ENCODE measurements at places on chromosomes 6 and 20.

- no peak overlapping the region for H3K4me3 ChIP-seq
- H3K36me3 ChIP-seq, result no peaks in the 10 kb centered on the region
- no peak overlapping the region for H3K27ac ChIP-seq
- no peaks in the 10 kb centered on the region for H3K4me1 ChIP-seq
- DNase-seq, result no peak
- no peaks in the 10 kb centered on the region for H3K27me3 ChIP-seq
These were observed 537.2 kb downstream of the PKHD1 start for GRCh38 chr6:51550243-51550642.

DNA sequence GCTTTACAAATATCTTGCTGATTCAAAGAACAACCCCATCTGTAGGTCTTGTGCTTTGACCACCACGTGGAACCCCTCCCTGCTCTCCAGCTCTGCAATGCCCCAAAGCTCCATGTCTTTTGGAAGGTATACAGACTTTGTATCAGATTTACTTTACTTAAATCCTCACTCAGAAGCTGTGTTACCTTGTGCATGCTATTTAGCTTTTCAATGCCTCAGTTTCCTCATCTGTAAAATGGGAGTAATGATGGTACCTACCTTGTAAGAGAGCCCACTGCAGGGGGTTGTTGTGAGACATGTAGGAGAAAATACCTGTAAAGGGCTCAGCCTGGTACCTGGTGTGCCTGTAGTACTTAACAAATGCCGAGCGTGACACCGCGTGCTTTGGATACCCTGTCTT, 200.2 kb upstream of the CHD6 start:
- H3K27ac ChIP-seq, result no peak overlapping the region
- H3K4me3 ChIP-seq, result no peak overlapping the region
- no peaks in the 10 kb centered on the region for H3K27me3 ChIP-seq

GRCh38 chr6:144882425-144882824, 597.3 kb downstream of the UTRN start:
- no peak overlapping the region for H3K27ac ChIP-seq
- no peaks in the 10 kb centered on the region for H3K27me3 ChIP-seq
- H3K4me3 ChIP-seq, result no peak overlapping the region
- H3K4me1 ChIP-seq, result peaks cover 3% of the 10 kb centered on the region
- DNase-seq, result no peak
- H3K36me3 ChIP-seq, result no peaks in the 10 kb centered on the region

DNA sequence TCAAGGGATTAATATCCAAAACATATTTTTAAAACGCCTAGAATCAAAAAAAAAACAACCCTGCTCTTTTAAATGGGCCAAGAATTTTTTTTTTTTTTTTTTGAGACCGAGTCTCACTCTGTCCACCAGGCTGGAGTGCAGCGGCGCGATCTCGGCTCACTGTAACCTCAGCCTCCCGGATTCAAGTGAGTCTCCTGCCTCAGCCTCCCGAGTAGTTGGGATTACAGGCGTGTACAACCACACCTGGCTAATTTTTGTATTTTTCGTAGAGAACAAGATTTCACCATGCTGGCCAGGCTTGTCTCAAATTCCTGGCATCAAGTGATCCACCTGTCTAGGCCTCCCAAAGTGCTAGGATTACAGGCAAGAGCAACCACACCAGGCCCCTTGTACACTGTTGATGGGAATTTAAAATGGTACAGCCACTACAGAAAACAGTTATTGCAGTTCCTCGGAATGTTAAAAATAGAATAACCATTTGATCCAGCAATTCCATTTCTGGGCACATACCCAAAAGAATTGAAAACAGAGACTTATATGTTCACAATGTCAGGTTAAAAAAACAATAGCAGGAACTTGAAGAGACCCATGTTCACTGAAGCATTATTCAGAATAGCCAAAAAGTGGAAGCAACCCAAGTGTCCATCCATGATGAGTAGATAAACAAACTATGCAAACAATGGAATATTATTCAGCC, 3.1 kb upstream of the MYL9 start:
- no peak overlapping the region for H3K4me3 ChIP-seq
- H3K4me1 ChIP-seq, result peaks cover 5% of the 10 kb centered on the region
- no peak overlapping the region for H3K27ac ChIP-seq
- H3K27me3 ChIP-seq, result no peaks in the 10 kb centered on the region
- no peak for DNase-seq

GRCh38 chr6:33914645-33915044, 110.8 kb upstream of the MLN start:
- no peaks in the 10 kb centered on the region for H3K27me3 ChIP-seq
- H3K27ac ChIP-seq, result no peak overlapping the region
- H3K36me3 ChIP-seq, result no peaks in the 10 kb centered on the region
- H3K4me3 ChIP-seq, result no peak overlapping the region
- DNase-seq, result no peak

DNA sequence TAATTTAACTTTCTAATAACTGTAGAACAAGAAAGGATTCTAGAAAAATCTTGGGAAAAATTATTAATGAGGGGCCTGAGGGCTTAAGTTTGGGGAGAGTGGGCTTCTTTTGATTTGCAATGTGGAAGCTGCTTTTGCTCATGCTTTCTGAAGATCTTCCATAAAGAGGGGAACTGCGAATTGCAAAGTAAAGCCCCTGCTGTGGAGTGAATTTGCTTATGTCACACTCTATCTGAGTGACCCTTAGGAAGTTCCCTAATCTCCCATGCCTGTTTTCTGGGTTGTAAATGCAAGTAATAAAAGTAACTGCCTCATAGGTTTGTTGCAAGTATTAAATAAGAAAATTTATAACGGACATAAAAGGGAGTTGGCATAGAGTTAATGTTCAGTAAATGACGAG, 301.2 kb downstream of the PLCB1 start:
- H3K27me3 ChIP-seq, result no peaks in the 10 kb centered on the region
- H3K27ac ChIP-seq, result no peak overlapping the region
- H3K4me3 ChIP-seq, result no peak overlapping the region
- DNase-seq, result no peak
- H3K4me1 ChIP-seq, result no peaks in the 10 kb centered on the region
- no peaks in the 10 kb centered on the region for H3K36me3 ChIP-seq

DNA sequence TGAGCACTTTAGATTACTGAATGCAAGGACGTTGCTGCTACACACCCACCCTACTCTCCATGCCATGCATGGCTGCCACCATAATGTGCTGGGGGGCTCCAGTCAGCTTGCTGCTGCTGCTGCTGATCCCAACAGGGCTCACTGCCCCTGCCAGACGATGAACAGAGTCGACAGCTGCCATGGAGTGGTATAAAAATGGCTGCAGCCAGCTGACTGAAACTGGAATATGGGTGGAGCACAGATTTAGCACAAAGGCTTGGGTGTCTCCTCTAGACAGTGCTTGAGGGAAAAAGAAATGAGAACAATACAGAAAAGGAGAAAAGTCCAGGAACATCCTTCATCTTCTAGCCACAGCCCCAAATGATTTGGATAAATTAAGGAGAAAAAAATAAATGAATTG, 150.7 kb downstream of the PDSS2 start:
- H3K4me1 ChIP-seq, result no peaks in the 10 kb centered on the region
- H3K27me3 ChIP-seq, result no peaks in the 10 kb centered on the region
- H3K36me3 ChIP-seq, result no peaks in the 10 kb centered on the region
- H3K27ac ChIP-seq, result no peak overlapping the region
- no peak overlapping the region for H3K4me3 ChIP-seq

DNA sequence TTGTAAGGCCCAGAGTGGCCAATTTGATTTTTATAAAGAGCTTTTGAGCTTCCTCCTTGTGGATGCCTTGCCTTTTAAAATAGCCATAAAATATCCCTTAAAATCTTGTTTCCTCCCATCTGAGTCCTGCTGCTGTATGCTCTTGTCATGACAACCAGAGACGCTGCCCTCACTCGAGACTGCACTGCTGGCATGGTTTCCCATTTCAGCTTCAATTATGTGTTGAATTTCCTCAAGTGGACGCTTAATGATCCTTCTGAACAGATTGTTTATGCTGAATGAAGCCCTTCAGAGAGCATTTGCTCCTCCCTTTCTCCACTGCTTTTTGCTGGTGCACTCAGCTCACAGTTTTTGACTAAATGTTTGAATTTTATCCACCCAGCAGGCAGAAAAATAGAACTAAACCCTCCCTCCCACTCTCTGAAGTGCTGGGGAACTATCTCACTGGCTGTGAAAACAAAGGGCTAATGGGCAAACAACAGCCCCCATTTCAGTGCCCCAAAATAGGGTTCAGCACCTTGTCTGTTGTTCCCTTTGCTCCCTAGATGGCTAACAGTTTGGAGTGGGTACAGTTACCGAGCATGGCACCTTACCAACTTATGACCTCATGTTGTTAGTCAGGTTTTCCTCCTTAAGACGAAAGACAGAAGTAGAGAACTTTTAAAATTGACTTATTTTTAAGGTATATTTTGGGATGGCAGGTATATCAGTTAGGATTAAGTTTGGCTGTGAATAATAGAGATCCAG, 45.5 kb upstream of the RNF8 start:
- DNase-seq, result no peak
- no peaks in the 10 kb centered on the region for H3K27me3 ChIP-seq
- no peaks in the 10 kb centered on the region for H3K36me3 ChIP-seq
- no peak overlapping the region for H3K4me3 ChIP-seq

- no peak for DNase-seq
- H3K4me3 ChIP-seq, result no peak overlapping the region
- H3K27ac ChIP-seq, result no peak overlapping the region
- no peaks in the 10 kb centered on the region for H3K4me1 ChIP-seq
These were observed 24.6 kb upstream of the BMP6 start for GRCh38 chr6:7701212-7701834.

DNA sequence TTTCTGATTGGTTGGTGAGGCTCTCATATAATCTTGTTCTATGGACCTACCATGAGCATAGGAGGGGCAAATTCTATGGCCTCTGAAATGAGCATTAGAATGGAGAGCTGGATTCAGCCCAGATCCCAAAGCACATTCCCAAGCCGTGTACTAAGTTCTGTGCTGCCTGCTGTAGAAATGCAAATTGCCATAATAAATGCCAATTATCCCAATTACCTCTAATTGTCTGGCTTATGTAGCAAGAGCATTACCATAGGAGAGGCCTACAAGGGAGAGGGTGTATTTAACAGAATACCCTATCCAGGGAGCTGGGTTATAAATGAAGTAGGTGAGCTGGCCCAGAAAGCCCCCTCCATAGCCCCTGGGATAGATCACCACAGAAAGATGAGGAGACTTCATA, 126.8 kb downstream of the LRFN2 start:
- no peak overlapping the region for H3K27ac ChIP-seq
- H3K4me1 ChIP-seq, result no peaks in the 10 kb centered on the region
- no peak overlapping the region for H3K4me3 ChIP-seq
- H3K27me3 ChIP-seq, result no peaks in the 10 kb centered on the region
- DNase-seq, result no peak
- H3K36me3 ChIP-seq, result no peaks in the 10 kb centered on the region

DNA sequence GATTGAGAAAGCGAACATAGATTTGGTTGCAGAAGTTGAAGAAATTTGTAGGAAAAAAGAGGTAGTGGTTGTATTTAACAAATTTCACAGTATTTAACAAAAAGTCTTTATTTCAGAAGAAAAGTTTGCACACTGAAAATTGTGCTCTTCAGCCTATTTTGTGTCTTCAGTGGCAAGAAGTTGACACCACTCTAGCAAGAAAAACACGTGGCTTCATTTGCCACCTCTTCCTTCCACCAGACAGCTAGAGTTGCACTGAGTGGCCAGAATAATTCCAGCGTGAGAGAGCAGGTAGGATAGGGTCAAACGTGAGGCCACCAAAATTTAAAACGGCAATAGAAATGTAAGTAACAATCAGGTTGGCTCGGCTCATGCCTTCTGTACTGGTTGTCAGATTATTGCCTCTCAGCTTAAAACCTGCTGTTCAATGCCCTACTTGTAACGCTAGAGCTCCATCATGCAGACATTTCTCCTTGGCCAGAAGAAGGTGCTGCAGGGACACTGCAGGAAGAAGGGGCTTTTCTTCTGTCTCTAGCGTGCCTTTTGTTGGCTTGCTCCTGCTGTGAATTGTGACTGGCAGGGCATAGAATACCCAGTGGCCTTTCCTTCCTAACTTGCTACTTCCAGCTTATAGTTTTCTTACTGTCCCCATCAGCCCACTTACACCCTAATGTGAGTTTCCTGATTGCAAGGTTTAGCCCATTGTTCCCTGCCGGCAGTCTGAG, 12.1 kb downstream of the TRAPPC3L start:
- peaks cover 42% of the 10 kb centered on the region for H3K27me3 ChIP-seq
- H3K4me1 ChIP-seq, result no peaks in the 10 kb centered on the region
- H3K4me3 ChIP-seq, result no peak overlapping the region
- no peaks in the 10 kb centered on the region for H3K36me3 ChIP-seq
- DNase-seq, result no peak

DNA sequence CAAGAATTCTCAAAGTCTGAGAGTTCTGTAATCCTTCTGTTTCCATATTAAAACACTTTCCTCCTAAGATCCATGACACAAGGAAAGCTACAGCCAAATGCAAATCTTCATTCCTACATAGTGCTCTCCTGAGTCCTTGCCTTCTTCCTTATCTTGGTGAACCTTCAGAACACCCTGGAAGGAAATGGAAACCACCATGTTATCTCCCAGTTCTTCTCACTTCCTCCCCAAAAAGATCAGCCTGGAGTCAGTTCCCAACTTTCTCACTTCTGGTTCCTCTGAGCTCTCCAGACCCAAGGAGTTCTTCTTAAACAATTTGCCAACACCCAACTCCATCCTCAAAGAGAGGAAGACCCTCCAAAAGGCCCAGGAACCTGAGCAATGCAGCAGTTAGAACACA, 193.3 kb upstream of the CCN2 start:
- no peaks in the 10 kb centered on the region for H3K36me3 ChIP-seq
- no peak overlapping the region for H3K27ac ChIP-seq
- H3K27me3 ChIP-seq, result no peaks in the 10 kb centered on the region
- H3K4me3 ChIP-seq, result no peak overlapping the region
- no peaks in the 10 kb centered on the region for H3K4me1 ChIP-seq

DNA sequence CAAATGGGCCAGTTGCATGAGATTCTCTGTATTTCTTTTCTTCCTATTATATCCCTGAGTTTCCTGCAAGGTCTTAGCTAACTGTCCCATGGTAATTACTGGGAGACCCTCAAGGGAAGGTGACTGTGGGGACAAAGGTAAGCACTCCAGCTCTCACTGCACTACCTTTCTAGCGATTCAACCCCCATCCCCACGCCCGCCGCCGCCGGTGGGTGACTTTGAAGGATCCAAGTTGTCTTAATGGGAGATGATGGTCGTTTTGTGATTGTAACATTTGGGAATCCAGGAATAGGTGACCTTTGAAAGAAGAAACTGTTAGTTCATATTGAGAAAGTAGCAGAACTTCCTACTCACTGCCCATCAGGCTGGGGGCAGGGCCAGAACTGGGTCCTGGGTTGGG, 265.5 kb downstream of the LRFN2 start:
- no peaks in the 10 kb centered on the region for H3K36me3 ChIP-seq
- H3K4me1 ChIP-seq, result no peaks in the 10 kb centered on the region

- H3K4me1 ChIP-seq, result peaks cover 17% of the 10 kb centered on the region
- no peak for DNase-seq
- no peaks in the 10 kb centered on the region for H3K27me3 ChIP-seq
- H3K36me3 ChIP-seq, result no peaks in the 10 kb centered on the region
- H3K4me3 ChIP-seq, result no peak overlapping the region
These were observed 56.6 kb downstream of the SYTL3 start for GRCh38 chr6:158706369-158706982.

DNA sequence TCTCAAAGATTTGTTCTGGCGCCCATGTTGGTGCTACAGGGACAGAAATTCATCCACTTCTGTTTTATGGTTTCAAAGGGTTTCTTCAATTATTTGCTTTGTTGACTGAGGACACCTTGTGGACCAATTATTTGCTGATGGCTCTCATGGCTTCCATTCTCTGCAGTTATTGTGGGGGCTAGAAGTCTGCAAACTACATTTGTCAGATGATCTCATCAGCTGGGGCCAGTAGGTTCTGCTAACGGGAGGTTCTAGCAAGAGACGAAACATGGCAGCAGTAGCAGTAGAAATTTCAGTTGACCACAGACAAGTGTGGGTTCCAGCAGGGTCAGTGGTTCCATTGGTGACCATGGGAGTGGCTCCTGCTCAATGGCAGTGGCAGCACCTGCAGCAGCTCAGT, 72.8 kb upstream of the BLCAP start:
- no peaks in the 10 kb centered on the region for H3K36me3 ChIP-seq
- DNase-seq, result no peak
- H3K27me3 ChIP-seq, result 0 out of 2 replicates have a peak, but pooled peaks cover 2% of the 10 kb centered on the region
- no peak overlapping the region for H3K4me3 ChIP-seq
